ENCODE measurements at places on chromosomes 16 and 17.

DNA sequence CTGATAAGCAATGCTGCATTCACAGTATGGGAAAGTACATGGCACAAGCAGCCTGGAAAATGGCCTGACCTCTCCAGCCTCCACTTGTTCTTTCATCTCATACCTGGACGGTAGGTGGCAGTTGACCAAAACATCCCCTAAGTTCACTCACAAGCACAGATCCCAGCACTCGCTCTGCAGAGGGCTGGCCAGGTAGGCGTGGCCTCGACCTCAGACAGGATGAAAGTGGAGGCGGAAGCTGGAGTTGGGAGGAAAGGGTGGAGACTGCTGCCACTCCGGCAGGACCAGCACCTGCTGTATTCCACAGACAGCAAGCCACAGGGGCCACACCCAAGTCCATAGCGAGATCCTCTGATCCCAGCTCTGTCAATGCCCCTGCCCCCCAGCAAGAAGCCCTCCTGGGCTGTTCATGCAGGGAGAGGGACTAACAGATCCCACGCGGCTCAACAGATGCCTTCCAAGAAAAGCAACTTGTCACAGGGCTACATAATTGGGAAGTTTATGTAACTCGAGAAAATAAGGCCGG lies 31.3 kb downstream of the ZCCHC14 start:
- no peak for DNase-seq

GRCh38 chr16:48008011-48008525 lies 147.7 kb downstream of the ABCC12 start:
- DNase-seq = no peak

GRCh38 chr16:57966204-57966771 lies 4.6 kb downstream of the CNGB1 start:
- DNase-seq = no peak

DNA sequence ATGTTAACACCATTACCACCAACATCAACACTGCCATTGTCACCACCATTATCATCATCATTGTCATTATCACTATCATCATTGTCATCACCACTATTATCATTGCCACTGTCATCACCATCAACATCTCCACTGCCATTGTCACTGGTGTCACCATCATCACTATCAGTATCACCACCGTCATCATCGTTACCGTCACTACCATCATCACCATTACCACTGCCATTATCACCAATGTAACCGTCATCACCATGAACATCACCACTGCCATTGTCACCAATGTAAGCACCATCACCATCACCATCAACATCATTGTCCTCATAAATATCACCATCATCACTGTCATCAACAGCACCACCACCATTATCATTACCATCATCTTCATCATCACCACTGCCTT lies 633.2 kb upstream of the EEF2KMT start:
- no peak for DNase-seq

GRCh38 chr16:87809150-87809902 lies 43.5 kb upstream of the KLHDC4 start:
- no peak for DNase-seq

DNA sequence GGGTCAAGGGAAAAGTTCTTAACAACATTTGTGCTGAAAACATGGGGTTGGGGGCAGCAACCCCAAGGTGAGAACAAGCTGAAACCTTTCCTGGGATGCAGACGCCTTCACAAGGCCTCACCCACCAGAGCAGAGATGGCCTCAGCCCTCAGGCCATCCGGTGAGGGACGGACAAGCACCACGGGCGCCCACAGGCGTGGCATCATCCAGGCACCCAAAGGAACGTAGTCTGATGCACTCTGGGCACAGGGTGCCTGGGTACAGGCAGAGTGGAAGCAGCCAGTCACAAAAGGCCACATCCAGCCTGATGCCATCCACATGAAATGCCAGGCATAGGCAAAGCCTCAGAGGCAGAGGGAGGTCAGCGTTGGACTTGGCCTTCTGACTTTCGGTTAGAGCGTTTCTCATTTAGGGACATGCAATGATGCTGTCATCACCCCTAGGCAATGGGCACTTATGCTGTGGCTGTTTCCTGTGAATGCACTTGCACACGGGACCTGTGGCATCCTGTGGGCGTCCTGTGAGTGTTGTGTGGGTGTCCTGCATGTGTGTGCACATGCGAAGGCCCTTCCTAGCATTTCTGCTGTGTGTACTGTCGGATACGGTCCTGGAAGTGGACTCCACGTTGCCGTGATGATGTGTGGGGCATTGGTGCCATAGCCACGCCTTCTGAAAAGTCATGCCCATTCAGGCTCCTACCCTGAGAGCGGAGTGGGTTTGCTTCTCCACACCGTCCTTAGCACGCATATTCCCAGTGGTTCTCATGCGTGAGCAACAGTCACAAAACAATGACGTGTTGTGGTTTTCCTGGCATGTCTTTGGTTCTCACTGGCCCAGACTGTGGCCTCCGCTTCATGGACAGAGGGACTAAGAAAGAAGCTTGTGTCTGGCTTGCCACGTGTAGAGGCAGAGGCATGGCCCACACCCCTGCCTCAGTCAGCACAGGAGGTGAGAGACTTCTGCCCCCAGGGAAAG lies 52.7 kb upstream of the ZNF469 start:
- DNase-seq = no peak

DNA sequence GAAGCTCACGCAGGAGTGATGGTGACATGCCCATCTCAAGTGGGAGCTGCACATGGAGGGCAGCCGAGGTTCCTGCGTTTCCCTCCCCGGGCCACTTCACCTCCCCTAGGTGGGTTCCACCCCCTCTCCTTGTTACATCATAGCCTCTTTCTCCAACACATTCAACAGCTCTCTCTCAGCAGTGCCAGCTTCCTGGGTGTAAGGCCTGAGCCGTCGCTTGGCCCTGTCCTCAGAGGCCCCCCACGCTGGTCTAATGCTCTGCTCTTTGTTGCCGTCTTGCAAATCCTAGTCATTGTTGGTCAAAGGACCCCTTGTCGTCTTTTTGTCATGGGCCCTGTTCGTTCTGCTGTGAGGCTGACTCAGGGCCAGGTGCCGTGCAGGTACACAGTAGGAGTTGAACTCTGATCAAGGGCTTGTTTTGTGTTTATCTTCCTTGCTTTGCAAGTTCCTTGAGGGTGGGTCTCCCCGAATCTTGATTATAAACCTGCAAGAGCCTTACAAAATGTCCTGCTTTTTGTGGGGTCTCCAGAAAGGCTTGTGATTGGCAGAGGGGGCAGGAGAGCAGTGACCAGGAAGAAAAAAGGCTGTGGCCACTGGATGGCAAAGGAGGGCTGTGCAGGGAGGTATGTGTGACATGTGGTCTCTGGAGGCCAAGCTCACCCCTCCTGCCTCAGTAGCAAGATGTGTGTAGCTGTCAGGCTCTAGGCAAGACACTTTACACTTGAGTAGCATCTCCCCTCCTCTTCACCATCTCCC lies 136.6 kb downstream of the CCDC182 start:
- DNase-seq = no peak

DNA sequence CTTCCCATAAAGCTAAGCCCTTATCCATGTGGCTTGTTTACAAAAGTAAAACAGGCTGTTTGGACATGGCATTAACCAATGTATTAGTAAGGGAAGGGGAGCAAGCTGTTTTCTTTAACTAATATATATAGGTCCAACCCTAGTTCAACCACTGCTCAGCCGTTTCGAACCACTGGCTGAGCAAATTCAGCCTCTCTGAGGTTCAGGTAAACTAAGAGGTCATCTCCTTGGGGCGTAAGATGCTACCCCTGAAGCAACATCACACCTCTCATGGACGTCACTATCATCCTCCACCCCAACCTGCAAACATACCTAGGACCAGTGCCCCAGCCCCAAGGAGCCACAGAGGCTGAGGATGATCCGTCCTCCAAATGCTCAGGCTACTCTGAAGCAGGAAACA lies 45.2 kb downstream of the ANKRD11 start:
- DNase-seq = no peak

GRCh38 chr16:9092282-9092977 lies 986 bp downstream of the HAPSTR1 start:
- no peak for DNase-seq

GRCh38 chr16:19235478-19235877 lies 50.1 kb upstream of the CLEC19A start:
- DNase-seq = no peak

DNA sequence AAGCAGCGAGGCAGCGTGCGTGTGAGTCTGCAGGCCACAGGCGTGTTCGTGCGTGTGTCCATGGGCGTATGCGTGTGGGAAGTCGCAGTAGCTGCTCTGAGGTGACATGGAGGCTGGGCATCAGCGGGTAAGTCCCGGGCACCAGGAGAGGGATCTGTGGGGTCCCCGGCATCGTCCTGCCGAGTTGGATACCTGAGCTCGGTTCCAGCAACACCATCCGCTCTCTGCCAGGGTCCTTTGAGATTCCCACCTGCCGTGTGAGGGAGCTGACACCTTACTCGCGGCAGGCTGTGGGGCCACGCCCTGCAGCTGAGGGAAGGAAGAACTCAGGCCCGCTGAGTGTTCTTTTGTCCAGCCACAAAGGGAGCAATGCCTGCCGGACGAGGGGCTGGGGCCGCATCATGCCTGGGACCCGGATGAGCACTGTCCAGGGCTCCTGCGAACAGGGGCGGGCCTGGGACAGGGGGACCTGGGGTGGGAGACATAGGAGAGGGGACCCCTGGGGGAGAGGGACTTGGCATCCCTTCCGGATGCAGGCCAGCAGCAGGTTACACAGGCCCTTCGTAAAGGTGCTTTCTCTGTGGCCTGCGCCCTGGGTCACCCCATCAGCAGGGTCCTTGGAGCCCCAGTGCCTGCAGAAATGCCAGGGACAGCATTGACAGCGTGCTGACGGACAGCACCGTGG lies 5.0 kb upstream of the SNAI3 start:
- no peak for DNase-seq

GRCh38 chr16:3282103-3282729 lies 1.1 kb upstream of the ZNF263 start:
- DNase-seq = no peak

DNA sequence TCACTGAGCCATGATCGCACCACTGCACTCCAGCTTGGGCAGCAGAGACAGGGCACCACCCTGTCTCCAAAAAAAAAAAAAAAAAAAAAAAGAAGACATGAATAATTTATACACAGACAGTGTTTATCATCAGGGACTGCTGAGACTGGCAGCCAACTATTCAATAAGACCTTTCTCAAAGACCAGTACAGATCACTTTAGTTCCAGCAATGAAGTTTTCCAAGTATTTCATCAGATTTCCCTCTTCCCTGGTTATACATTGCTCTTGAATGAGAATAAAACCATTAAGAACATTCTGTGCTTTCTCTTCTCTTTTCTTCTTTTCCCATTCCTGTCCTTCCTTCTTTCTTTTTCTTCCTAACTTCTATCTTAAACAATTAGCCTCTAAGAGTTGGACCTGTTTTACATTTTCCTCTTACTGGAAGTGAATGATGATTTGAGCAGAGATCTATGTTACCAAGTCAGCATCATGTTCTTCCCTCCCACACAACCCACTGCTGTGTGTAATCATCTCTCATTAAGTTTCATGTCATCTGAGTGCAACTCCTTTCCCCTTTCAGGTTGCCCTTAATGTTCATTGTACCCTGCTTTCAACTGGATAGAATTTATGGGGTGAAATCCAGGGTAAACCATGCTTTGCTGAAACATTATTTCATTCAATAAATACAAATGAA lies 35.9 kb upstream of the SMIM36 start:
- no peak for DNase-seq

Data from esophagus squamous epithelium (tissue), 5 donors.